ENCODE measurements at places on chromosomes 7 and 10.

DNA sequence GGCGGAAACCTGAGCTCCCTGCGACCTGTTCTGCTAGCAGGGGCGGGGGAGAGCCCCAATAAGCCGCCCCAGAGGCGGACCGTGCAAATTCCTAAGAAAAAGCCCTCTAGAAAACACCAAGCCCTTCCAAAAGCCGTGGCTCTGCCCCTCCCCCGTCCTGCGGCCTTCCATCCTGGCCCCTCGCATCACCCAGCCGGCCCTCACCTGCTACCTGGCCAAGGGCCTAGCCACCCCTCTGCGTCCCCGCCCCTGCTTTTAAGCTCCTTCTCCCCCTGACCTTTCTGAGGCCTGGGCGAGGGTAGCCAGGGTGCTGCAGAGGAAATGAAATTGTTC, 24.9 kb downstream of the SKIDA1 start:
- no peak for DNase-seq

GRCh38 chr7:106269254-106269961, 15.4 kb downstream of the NAMPT start:
- no peak for DNase-seq

- DNase-seq, result no peak
These were observed 2.6 kb downstream of the CLDN4 start for GRCh38 chr7:73833251-73833919.

DNA sequence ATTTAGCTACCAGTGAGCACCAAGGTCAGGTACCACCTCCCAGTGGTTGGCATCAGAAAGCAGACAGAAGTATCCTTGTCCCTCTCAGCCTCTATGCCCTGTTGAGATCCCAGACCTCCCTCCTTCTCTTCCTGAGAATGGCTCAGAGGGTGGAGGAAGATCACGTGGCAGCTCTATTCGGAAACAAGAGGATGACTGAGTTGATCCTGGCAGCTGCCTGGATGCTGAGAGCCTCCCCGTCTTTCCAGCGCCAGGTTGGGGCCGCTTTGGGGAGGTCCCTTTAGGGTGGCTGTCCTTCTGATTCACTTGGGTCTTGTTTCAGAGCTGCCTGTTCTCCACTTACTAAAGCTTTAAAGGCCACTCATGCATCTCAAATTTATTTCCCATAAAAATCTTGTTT, 36.9 kb upstream of the NPFFR1 start:
- DNase-seq, result no peak

GRCh38 chr10:80474941-80475340, 20.8 kb downstream of the TSPAN14 start:
- no peak for DNase-seq
